ENCODE measurements at places on chromosomes 1 and 21.
A peak's percentile ranks its signal among the peaks of the same experiment; 100 is the strongest.

- peak; percentile 80 for DNase-seq
Measured at GRCh38 chr1:69914976-69915765, 290.2 kb downstream of the LRRC40 start.

DNA sequence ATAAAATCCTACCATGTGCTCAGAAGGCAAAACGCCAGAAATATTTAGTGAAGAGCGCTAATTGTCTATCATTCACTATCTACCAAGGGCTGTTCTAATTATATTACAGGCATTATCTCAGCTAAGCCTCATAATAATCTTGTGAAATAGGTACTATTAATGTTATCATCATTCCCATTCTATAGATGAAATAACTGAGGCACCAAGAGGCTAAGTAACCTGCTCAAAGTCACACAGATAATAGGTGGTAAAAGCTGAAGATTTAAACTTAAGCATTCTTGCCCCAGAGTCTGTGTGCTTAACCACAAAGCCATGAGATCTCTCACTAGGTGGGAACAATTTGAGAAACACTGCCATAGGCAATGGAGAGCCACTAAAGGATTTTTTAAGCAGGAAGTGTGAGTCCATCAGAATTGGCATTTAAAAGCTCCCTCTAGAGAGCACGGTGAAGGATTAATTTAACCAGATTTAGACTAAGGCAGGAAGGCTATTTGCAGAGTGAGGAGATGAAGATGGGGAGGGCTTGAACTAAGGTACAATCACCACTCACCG, 1.7 kb upstream of the SMAP2 start:
- no peak for DNase-seq

- peak; percentile 15 for DNase-seq
Measured at GRCh38 chr1:20555025-20555757, 2.8 kb downstream of the FAM43B start.

- DNase-seq = no peak
Measured at GRCh38 chr1:96087719-96088118, 633.9 kb upstream of the PTBP2 start.

GRCh38 chr1:178483251-178483957, 13.4 kb downstream of the CLEC20A start:
- no peak for DNase-seq

DNA sequence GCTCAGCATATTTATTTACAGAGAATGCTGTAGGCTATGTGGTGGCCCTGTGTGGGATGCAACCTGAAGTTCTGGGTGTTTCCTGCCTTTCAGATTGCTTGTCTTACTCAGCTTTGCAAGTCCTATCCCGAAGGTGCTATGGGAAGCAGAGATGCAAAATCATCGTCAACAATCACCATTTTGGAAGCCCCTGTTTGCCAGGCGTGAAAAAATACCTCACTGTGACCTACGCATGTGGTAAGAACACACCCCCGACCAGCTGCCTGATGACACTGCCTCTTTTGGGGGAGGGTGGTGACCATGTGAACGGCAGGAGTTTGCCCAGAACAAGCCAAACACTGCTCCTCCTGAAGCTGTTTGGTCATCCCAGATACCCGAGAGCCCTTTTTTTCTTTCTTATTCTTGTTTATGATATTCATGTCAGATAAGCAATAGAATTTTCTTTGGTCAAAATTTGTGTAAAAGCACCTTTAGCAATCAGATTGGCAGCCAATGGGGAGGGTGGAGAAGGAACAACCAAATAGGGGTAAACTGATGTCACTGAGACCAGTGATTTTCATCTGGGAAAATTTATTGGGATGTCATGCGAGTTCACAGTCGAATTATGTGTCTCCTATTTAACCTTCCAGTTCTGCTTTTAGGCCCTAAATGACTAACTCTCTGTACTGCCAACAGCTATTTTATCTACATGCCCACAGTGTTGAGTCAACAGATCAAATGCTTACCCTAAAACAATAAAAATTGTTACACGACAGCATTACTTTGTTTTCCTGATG, 82.6 kb downstream of the EVA1C start:
- DNase-seq = no peak

DNA sequence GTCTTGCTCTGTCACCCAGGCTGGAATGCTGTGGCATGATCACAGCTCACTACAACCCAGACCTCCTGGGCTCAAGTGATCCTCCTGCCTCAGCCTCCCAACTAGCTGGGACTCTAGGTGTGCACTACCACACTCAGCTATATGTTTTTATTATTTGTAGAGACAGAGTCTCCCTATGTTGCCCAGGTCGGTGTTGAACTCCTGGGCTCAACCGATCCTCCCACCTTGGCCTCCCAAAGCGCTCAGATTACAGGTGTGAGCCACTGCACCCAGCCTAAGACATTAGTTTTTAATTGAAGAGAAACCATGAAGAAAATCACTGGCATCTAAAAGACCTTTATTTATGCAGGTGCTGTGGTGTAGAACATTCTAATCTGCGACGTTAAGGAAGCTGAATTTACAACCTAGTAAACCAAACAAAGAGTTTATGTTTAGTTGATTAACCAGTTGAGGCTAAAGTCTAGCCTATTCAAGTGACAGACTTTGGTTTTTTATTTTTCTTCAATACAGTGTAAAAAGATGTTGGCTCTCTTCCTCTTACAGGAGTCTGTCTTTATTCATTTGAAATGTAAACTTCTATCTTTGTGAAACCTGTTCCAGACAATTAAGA, 52.5 kb upstream of the NBL1 start:
- no peak for DNase-seq

DNA sequence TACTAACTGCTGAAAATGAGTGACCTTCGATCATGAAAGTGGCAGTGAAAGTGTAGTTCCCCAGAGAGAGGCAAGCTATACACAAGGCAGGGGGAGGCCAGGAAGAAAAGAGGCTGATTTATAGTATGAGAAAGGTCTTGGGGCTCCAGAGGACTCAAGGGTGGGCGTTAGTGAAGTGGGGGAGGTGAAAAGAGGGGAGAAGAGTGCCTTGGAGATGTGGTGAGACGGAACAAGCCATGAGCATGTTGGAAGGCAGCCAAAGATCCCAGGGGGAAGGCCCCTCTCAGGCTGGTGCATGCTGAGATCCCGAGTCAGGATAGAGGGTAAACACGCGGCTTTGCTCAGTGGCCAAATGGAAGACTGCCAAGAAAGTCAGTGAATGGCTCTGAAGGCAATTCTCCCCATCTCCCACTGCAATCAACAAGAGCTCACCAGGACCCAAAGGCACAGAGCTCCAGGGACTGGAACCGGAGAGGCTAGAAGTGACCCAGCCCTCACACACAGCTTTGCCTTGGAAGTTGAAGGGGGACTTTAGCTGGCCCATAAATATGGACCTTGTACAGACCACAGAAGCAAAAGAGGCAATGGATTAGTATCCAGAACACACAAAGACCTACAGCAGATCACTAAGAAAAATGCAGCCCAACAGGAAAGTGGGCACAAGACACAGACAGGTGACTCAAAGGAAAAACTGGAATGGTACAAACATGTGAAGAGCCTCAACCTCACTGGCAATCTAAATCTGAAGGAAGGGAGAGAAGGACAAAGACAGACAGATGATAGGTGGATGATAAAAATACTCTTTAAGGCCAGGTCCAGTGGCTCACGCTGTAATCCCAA, 49.6 kb downstream of the HSF2BP start:
- DNase-seq = peak; percentile 80

- no peak for DNase-seq
Measured at GRCh38 chr1:47751193-47751592, 246.0 kb downstream of the TRABD2B start.

DNA sequence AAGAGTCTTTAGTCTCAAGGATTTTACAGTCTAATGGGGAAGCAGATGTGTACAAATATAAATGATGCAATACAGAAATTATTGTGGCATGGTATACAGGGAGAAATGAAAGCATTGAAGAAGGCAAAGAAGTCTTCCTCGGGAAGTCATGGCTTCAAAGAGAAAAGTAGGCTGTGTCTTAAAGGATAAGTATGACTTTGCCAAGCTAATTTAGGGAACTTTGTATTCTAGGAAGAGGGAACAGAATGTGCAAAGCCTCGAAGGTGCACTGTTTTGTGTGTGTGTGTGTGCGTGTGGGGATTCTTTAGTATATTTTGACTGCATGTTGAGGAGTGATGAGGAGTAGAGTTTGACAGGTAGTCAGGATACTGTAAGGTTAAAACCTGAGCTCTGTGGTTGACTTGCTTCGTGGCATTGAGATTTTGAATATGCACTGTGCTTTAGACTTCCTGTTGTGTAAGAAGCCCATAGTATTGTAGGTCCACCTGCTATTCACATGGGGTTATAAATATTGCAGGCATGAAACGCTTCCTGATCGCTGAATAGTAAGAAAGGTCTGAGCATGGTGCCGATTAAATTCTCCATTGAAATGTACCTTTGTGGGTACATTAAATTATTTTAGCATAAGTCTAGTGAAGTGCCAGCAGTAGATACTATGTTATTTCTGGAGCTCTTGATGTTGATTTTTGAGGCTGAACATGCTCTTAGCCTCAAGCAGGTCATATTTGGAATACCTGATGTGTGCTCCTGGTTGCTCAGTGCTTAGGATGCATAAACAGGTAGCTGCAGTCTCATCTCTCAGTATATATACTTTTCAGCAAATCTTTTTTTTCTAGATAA, 8.0 kb downstream of the SMAP2 start:
- DNase-seq = no peak

DNA sequence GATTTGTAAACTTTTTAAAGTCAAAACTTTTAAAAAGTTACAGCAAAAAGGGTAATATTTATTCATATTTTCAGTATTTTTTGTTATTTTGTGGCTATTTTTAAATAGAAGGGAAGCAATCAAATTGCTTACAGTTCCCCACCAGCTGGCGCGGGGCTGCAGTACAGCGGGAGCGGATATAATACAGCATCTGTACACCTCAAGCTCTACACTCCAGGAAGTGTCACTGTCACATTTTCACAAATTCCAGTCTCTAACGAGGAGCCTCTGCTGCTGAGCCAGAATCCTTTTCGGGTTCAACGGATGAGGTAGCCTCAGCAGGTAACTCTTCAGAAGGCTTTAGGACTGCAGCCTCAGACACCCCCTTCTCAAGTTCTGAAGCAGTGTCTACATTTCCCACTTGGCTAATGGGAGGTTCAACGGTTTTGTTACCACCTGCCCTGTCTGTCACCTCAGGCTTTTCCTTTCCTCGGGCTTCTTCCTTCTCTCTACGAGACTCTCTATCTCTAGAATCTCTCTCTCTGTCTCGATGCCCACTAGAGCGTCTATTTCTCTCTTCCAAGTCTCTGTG, 11.7 kb downstream of the SOD1 start:
- no peak for DNase-seq

- DNase-seq = no peak
Measured at GRCh38 chr1:235244974-235245592, 82.9 kb downstream of the ARID4B start.

DNA sequence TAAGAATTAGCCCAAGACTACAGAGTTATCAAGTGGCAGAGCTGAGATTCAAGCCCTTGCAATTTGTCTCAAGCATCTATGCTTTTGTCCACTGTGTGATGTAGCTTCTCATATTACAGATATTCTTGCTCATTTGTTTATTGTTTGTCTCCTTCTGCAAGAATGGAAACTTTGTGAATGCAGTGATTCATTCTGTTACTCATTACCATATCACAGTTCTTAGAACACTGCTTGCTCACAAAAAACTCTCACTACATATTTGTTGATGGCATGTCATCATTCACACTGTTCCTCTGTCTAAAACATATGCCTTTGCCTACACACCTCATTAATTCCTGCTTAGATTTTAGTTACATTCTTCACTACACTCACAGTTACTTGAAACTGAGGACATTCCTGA, 1198.9 kb downstream of the PLA2G4A start:
- peak; percentile 5 for DNase-seq

DNA sequence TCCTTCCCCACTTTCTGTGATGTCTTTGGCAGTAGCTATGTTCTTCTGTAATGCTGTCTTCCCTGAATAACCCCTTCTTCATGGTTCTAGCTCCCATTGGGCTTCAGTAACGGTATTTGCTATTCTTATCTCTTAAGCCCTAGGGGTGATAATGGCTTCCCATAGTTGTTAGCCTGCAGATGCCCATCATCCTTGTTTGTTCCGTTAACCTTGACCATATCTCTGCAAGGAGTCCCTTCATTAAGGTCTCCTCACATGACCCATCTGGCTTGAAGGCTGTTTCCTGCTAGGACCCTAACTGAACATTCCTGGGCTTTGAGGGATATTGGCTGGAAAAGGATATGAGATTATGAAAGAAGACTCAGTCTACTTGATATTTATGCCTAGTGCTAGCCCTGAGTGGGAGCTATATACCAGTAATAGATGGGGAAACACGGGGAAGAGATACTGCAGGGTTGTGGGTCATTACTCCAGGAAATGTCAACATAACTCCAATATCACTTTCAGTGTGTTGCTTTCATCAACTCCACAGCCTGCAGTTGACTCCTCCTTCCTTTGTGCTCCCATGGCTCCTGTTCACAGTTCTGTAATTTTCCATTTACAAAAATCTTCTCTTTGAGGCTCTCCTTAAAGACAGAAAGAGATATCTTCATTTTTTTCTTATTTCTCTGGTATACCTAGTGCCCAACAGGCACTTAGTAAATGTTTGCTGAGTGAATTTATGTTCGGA, 2.5 kb downstream of the MR1 start:
- DNase-seq = no peak

GRCh38 chr1:243596431-243597062, 253.5 kb downstream of the AKT3 start:
- DNase-seq = no peak

DNA sequence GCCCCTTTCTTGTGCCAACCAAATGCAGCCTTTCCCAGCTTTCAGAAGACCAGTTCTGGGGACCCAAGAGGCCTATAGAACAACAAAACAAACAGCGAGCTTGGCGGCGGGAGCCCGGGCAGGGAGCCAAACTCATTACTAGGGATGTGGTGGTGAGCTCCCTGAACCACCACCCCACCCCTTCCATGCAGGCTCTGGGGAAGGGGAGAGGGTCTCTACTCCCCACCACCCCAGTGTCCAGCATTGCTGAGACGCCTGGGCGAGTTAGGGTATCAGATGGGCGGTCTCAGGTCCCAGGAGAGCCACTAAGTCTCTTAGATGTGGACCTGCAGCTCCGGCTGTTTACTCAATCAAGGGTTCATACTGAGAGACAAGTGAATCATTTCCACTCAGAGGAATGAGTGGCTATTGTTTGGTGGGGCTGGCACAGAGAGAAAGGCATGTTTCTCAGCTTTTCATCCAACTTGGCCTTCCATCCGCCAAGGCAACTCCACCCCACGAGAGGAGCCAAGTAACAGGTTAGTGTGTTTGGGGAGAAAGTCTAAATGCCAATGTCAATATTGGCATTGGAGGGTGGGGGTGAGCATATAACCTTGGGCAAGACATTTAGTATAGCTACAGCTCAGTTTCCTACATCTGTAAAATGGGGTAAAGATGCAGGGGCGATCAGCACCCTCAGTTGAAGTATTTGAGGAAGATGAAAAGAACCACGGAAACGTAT, 40.9 kb downstream of the PLXNA2 start:
- DNase-seq = peak; percentile 70
